Activated CD8-positive, alpha-beta memory T cell treated with anti-CD3 and anti-CD28 coated beads, Interleukin-2, amount 10 ng/mL, durations not matched to agents 7 days and 5 days (primary cell): ENCODE measurements at places on chromosomes 6 and 20.

GRCh38 chr6:147759093-147759492 lies 250.6 kb downstream of the SAMD5 start:
- no peaks in the 10 kb centered on the region for H3K36me3 ChIP-seq
- no peak overlapping the region for H3K4me3 ChIP-seq
- no peak for DNase-seq
- no peak overlapping the region for H3K27ac ChIP-seq
- H3K27me3 ChIP-seq: no peaks in the 10 kb centered on the region
- no peaks in the 10 kb centered on the region for H3K4me1 ChIP-seq

- peak; percentile 85 for DNase-seq
- H3K36me3 ChIP-seq: peaks cover 7% of the 10 kb centered on the region
Observed at GRCh38 chr6:149032599-149033405, 284.7 kb upstream of the TAB2 start.

GRCh38 chr6:12572896-12573827 lies 143.4 kb upstream of the PHACTR1 start:
- H3K4me1 ChIP-seq: no peaks in the 10 kb centered on the region
- no peak overlapping the region for H3K27ac ChIP-seq
- H3K4me3 ChIP-seq: no peak overlapping the region
- no peaks in the 10 kb centered on the region for H3K27me3 ChIP-seq
- no peak for DNase-seq

GRCh38 chr6:31620586-31621319 lies at the start of gene PRRC2A:
Gene PRRC2A (plus strand): TSS chr6:31620715. CDS start chr6:31622790, 2,075 bp downstream.
- H3K27ac ChIP-seq: peak within 1 kb of the TSS; percentile 96
- peaks cover 45% of the 10 kb centered on the region for H3K4me1 ChIP-seq
- no peaks in the 10 kb centered on the region for H3K27me3 ChIP-seq
- peaks cover 51% of the 10 kb centered on the region for H3K36me3 ChIP-seq
- peak; percentile 88 for DNase-seq
- peak within 1 kb of the TSS; percentile 99 for H3K4me3 ChIP-seq
